ENCODE measurements at places on chromosomes 3 and 15. TPM values are rescaled to one million over a fixed set of nuclear protein-coding genes. Genes with fewer than 3 reads are reported as not detected.
A peak's percentile ranks its signal among the peaks of the same experiment; 100 is the strongest.

GRCh38 chr15:46059921-46060594 lies 425.2 kb downstream of the SQOR start:
- no peaks in the 10 kb centered on the region for H3K27me3 ChIP-seq
- H3K4me3 ChIP-seq: no peak overlapping the region
- DNase-seq: no peak
- H3K4me1 ChIP-seq: no peaks in the 10 kb centered on the region
- H3K36me3 ChIP-seq: no peaks in the 10 kb centered on the region
- H3K27ac ChIP-seq: no peak overlapping the region

Gene DNAJA4
- 2.4 TPM for total RNA-seq

Gene SLC9C1
- not detected for total RNA-seq

DNA sequence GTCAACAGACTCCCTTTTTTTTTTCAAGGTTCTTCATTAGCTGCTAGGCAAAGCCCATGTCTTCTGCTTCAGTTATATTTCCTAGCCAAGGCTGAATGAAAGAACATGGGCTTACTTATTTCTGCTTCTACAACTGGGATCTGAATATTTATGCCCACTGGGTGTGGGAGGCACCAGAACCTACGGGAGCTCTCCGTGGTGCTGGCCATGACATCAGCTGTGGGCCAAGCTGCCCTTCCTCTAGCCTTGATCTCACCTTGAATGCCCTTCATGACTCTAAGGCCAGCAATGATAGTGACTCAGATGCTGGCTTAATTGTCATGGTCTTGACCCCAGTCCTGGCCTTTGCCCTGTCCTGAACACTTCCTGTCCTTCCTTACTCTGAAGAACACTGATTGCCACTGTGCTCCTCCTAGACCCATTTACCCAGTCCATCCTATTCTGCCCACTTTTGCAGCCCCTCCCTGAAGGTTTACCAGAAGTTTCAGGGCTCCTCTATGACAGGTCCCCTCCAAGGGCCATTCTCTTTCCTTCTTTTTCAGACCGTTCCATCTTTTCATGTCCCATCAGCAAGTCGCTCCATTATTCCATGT lies 32.8 kb upstream of the PRR20G start:
- H3K36me3 ChIP-seq: peaks cover 17% of the 10 kb centered on the region
- DNase-seq: no peak
- no peak overlapping the region for H3K4me3 ChIP-seq

Gene GOLGA8H
- not detected for total RNA-seq

GRCh38 chr3:59818033-59818918 lies 768.5 kb upstream of the CFAP20DC start:
- H3K36me3 ChIP-seq: peaks cover 6% of the 10 kb centered on the region
- no peaks in the 10 kb centered on the region for H3K27me3 ChIP-seq
- peaks cover 48% of the 10 kb centered on the region for H3K4me1 ChIP-seq
- peak; percentile 29 for DNase-seq

- H3K4me3 ChIP-seq: no peak overlapping the region
- no peak for DNase-seq
- H3K36me3 ChIP-seq: no peaks in the 10 kb centered on the region
- no peaks in the 10 kb centered on the region for H3K27me3 ChIP-seq
- H3K4me1 ChIP-seq: peaks cover 35% of the 10 kb centered on the region
- no peak overlapping the region for H3K27ac ChIP-seq
Measured at GRCh38 chr15:69530991-69531664, 78.5 kb downstream of the RPLP1 start.

DNA sequence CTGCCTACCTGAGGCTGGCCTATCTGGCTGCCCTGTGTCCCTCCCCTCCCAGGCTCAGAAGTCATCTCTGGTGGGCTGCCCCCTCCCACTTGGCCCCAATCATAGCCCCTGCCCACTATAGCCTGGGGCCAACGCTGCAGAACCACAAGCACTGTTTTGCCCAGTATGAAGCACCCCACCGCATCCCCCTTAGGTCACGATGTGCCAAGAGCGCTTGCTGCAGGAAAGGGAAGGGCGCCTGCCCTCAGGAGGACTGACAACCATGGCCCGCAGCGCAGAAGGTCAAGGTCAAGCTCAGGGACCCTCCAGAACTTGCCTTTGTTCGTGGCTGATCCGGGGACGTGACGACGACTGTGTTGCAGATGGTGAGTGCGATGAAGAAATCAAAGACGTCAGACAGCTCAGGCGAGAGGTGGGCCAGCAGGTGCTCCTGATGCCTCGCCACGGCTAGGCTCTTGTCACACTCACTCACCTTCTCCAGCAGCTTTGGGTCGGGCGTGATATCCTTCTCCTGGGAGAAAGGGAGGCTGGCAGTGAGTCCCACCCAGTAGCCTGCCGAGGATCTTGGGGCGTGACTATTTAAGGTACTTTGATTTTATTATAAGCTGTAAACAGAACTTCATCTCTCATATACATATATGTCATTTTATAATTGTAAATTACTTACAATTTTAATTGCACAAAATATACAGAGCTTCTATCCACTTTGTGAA lies 146.6 kb downstream of the ATP10A start:
- no peak for DNase-seq
- H3K27me3 ChIP-seq: peaks cover 3% of the 10 kb centered on the region
- no peak overlapping the region for H3K4me3 ChIP-seq
- peaks cover 11% of the 10 kb centered on the region for H3K4me1 ChIP-seq
- no peak overlapping the region for H3K27ac ChIP-seq

- no peak overlapping the region for H3K4me3 ChIP-seq
- H3K27me3 ChIP-seq: peaks cover 2% of the 10 kb centered on the region
- H3K4me1 ChIP-seq: peaks cover 11% of the 10 kb centered on the region
- peaks cover 5% of the 10 kb centered on the region for H3K36me3 ChIP-seq
Measured at GRCh38 chr3:43963208-43963607, 272.5 kb downstream of the ABHD5 start.

Gene FRMD5
- total RNA-seq: 43.8 TPM

- peaks cover 7% of the 10 kb centered on the region for H3K4me1 ChIP-seq
- H3K27ac ChIP-seq: no peak overlapping the region
- H3K27me3 ChIP-seq: peaks cover 2% of the 10 kb centered on the region
- peaks cover 7% of the 10 kb centered on the region for H3K36me3 ChIP-seq
- no peak for DNase-seq
- no peak overlapping the region for H3K4me3 ChIP-seq
Measured at GRCh38 chr3:71495708-71496472, 87.6 kb downstream of the FOXP1 start.

Gene DHFR2
- 3.5 TPM for total RNA-seq

Gene GNAT1
- total RNA-seq: not detected

- no peaks in the 10 kb centered on the region for H3K4me1 ChIP-seq
- H3K27me3 ChIP-seq: no peaks in the 10 kb centered on the region
- no peak overlapping the region for H3K27ac ChIP-seq
- no peak overlapping the region for H3K4me3 ChIP-seq
- DNase-seq: no peak
Measured at GRCh38 chr3:42277676-42278075, 11.7 kb upstream of the CCK start.

Gene GOLGA6A
- total RNA-seq: 0.83 TPM

DNA sequence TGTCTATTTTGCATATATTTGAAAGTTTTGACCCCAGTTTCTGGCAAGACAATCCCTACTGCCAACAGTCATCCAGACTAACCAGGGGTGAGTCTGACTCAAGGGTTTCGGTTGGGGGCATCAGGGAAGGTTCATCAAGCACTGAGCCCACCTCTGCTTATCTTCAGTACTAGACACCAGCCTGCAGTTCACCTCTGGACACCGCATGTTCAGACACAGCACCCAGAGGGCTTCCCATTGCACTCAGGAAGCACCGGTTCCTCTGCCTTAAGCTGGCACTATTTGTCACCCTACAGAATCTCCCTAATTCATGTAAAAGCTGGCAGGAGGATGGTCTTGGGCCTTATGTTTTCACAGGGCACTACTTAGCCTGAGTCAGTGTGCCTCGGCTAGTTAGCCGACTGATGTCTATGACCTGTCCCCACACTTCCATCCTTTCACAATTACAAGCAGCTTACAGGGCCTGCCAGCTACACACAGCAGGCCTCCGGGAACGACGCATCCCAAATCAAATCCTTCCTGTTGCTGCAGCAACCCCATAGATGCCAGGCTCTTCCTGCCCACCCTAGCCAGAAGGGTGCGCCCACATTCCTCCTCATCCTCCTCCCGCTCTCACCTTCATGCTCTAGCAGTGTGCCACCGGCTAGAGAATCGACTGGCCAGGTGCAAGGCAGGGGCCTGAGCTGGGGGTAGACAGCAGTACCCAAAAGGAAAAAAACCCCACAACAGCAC lies 52.5 kb downstream of the SH3BP5 start:
- no peaks in the 10 kb centered on the region for H3K36me3 ChIP-seq
- no peak overlapping the region for H3K4me3 ChIP-seq
- no peak overlapping the region for H3K27ac ChIP-seq
- peaks cover 9% of the 10 kb centered on the region for H3K4me1 ChIP-seq

DNA sequence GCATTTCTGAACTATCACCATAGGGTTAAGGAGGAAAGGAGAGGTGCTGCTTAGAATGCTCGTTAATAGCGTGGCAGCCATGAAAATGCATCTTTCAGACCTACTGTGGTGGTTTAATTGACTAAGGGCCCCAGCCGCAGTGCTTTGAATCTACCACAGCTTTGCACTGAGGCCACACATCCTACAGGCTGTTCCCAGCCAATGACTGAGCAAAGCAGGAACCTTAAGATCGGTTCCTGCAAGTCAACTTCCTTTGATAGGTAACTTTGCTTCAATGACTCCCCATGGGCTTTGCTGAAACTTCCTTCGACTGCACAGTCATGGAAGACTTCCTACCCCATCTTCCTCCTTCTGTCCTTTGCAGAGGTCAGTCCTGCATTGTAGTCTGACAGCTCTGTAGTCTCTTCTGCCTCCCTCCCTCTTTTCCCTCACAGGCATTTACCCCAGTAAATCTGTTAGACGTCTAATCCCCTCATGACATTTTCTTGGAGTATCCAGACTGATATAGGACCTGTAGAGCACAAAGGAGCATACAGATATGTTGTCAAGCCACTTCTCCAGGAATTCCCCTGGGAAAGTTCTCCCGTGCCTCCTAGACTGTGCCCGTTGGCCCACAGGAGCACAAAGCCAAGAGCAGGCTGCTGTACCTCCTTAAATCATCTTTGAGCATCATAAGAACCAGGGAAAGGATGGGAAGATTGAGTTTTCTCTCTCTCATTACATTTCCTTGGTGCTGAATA lies 2.6 kb upstream of the BCL2A1 start:
- no peak overlapping the region for H3K4me3 ChIP-seq
- H3K36me3 ChIP-seq: no peaks in the 10 kb centered on the region
- H3K27ac ChIP-seq: no peak overlapping the region

- no peak for DNase-seq
- no peak overlapping the region for H3K27ac ChIP-seq
- no peaks in the 10 kb centered on the region for H3K27me3 ChIP-seq
Measured at GRCh38 chr15:35306361-35306981, 221.4 kb upstream of the NANOGP8 start.

DNA sequence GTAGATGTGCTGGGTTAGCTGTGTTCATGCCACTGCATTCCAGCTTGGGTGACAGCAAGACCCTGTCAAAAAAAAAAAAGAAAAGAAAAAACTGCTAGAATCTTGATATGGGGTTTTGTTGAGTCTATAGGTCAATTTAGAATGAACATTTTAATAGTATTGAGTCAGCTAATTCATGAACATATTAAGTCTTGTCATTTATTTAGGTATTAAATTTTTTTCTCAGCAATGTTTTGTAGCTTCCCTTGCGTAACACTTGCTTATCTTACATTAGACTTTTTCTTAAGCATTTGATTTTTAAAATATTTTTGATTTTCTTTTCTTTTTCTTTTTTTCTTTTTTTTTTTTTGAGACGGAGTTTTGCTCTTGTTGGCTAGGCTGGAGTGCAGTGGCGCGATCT lies 60.7 kb upstream of the GOLGA6B start:
- DNase-seq: no peak
- H3K4me1 ChIP-seq: no peaks in the 10 kb centered on the region
- no peaks in the 10 kb centered on the region for H3K36me3 ChIP-seq
- no peaks in the 10 kb centered on the region for H3K27me3 ChIP-seq

Gene OPA1
- 122 TPM for total RNA-seq

DNA sequence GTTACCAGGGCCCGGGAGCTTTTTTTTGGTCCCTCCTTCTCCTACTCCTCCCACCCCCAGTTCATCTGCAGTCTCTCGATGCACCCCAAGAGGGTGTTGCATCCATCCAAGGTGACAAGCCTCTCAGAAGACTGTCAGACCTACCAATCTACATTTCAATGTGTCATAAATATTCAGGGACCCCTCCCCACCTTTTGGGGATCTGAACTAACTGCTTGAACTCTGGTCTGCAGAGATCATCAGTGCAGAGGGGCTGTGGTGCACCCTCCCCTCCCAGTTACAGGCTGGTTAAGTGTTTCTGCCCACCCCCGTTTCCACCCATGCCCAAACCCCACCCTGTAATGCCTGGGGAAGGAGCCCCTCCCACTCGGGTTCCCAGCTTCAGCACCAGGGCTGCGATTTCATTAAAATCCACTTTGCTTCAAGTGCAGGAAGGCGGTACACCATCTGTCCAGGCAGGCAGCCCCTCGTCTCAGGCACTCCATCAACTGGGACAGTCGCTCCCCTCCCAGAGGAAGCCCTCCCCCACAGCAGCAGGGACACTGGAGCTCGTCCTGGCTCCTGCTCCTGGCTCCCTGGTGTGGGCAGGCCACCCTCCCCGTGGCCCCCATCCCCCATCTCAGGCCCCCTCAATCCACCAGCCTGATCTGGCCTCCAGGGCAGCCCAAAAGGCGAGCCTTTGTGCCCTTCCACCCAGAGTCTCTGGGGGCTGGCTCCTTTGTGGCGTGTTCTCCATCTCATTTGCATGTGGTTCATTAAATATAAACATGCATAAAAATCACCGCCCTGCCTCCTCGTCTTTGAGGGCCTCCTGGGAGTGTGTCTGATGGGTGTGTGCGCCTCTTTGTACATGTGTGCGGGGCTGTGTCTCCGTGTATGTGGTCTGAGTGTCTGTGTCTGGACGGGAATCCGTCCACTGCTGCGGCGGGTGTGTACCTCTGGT lies 32.3 kb downstream of the RNU5B-1 start:
- no peaks in the 10 kb centered on the region for H3K36me3 ChIP-seq
- H3K4me3 ChIP-seq: peak overlapping the region; percentile 79
- peaks cover 64% of the 10 kb centered on the region for H3K4me1 ChIP-seq
- peaks cover 47% of the 10 kb centered on the region for H3K27me3 ChIP-seq

GRCh38 chr3:175911937-175912336 lies 1052.8 kb downstream of the NAALADL2 start:
- H3K27me3 ChIP-seq: no peaks in the 10 kb centered on the region
- no peaks in the 10 kb centered on the region for H3K36me3 ChIP-seq
- H3K4me1 ChIP-seq: no peaks in the 10 kb centered on the region
- H3K27ac ChIP-seq: no peak overlapping the region

DNA sequence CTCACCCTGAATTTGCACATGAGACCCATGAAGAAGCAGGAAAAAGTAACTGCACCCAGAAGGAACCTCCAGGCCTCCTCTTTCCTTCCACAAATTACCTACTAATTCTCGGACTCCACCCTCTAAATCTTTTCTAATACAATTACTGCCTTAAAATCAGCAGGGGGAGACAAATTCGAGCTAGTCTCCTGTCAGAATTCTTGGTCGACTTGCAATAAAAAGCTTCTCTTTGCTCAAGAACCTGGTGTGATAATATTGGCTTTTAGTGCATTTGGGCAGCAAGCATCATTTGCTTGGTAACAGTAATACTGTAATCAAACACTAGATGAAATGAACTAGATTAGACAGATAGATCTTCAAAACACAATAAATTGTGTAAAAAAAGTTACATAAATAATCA lies 281.9 kb downstream of the RAP2B start:
- no peak overlapping the region for H3K4me3 ChIP-seq
- H3K4me1 ChIP-seq: peaks cover 3% of the 10 kb centered on the region
- no peaks in the 10 kb centered on the region for H3K36me3 ChIP-seq

Gene FILIP1L
- 4.3 TPM for total RNA-seq
